ENCODE measurements at places on chromosomes 1 and 21.

DNA sequence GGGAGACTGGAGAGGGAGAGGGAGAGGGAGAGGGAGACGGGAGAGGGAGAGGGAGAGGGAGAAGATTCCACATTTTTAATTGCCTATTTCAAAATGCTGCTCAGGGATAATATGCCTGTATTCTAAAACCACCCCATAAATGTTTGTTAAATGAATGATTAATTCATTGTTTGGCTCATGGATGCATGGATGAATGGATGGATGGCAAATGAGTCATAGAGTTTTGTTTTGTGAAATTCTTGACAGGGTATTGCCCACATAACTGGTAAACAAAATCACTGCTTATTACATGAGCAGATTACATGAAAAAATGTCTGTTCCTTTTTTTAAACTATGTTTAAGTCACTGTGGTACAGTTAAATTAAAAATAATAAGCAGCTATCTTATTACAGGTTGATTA lies 220.4 kb downstream of the ZP4 start:
- no peak for DNase-seq

DNA sequence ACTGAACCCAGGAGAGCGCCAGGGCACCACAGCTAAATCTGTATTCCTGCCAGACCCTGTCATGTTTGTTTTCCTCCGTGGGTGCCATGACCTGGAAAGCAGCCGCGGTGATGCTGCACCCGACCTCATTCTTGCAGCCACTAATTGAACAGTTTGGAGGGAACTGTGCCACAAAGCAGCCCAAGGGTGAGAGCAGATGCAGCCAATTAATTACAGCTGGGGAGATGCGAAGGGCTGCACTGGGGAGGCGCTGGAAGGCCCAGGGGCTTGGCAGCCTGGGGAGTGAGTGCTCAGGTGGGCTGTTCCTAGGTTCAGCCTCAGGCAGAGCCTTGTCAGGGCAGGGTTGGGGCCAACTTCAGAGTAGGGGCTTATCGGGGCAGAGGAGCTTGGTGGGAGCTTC lies 158.4 kb upstream of the CD34 start:
- DNase-seq, result no peak

GRCh38 chr1:51421964-51422363 lies 91.6 kb upstream of the TTC39A start:
- no peak for DNase-seq

DNA sequence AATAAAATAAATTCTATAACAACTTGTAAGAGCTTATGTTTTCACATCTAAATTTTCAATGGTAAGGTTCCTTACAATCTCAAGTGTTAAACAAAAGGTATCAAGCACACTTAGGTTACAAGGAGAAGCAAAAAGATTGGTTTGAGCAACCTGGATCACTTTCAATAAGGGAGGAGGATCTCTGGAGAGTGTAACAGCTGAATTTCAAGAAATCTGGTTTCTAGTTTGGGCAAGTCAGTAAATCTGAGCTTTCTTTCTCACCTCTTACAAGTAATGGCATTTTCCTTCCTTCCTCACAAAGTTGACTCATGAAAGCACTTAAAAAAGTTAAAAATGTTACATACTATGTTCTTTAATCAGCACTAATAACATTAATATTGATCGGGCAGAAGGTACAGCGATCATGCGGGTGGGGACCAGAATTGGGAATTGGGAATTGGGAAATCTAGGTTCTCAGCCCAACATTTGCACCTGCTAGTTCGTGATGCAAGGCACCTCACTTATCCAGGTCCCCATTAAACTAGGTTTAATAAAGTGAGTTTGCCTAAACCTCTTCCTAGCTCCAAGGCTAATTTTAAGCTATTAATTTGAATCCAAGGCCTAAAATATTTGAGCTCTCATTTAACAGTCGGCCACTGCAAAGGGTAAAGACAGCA lies 3.1 kb downstream of the NUCKS1 start:
- DNase-seq, result no peak

DNA sequence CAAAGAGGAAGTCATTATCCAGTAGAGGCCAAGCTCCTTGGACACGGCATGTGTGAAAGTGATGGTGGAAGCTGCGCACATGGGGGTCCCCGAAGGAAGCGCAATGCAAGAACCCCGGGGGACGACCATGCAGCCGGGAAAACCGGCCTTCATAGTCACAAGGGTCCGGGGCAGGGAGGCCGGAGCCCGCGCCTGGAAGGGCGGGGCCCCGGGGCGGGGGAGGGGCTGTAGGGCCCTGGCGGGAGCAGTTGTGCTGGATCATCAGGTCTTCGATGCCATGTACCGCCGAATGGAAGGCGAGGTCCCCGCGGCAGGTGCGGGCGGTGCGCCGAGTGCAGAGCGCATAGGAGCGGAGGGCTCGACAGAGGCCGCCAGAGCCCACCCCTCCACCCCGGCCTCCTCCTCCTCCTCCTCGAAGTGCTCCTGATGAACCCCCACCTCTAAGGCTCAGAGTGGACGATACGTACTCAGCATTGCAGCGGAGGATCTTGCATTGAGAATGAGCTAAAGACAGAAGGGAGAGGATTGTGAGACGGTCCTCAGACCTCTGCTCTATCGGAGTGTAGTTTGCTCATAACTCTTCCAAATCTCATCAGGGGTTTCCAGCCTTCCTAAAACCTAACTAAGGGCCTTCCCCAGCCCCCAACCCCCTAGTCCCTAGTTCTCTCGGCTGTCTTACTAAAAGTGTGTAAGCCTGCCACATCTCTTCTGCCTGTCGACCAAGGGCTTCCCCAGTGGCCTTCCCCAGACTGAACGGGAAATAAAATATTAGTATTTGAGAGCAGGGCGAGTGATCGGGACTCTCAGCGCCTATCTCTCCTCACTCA lies 2.1 kb downstream of the HJV start:
- DNase-seq, result no peak

DNA sequence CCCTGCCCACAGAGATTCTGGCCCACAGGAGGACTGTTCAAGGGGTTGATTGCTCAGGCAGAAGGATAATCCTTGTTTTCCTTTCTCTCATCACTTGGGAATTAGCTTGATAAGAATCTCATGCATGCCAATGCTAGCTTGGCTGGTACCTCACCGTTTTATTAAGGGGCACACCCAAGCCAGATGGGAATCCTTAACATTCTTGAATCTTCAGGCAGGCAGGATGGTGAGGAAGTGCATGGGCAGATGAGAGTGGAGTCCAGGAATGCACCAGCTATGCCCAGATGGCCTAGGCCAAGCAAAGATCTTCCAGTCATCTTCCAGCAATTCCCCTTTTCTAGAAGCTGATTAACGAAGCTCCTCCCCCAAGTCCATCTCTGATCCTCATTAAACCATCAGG lies 4.1 kb upstream of the LCE7A start:
- no peak for DNase-seq

GRCh38 chr1:15388201-15388880 lies 21.3 kb upstream of the EFHD2 start:
- DNase-seq, result no peak

GRCh38 chr1:153698923-153699714 lies 20.6 kb downstream of the NPR1 start:
- DNase-seq, result no peak

DNA sequence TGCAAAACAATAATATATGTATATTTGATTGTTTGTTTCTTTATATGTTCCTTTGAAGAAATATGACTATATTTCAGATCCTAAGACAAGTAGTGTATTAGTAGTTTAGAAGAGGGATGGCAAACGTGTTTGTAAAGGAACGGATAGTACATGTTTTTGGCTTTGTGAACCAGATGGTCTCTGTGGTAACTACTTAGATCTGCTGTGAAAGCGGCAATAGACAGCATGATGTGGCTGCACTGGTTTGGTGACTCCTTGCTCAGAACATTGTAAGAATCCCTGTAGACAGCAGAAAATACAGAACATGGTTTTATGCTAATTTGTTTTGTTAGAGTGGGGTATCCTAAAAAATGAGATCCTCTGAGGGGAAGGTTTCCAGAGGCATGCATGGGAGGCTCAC lies 3.1 kb downstream of the ACADM start:
- DNase-seq, result no peak

Data from GF-D8 (cell line).